Glomerular endothelial cell (primary cell): ENCODE measurements at places on chromosomes 12 and 14. TPM values are rescaled to one million over a fixed set of nuclear protein-coding genes. Genes with fewer than 3 reads are reported as not detected.

Gene OR10G2
- total RNA-seq, result not detected in 2 replicates

Gene KERA
- not detected in 2 replicates for total RNA-seq

Gene KRT82
- total RNA-seq, result not detected in 2 replicates

Gene PPP1R3E
- total RNA-seq, result 1.3 and 4.7 TPM in 2 replicates

- DNase-seq, result no peak
Observed at GRCh38 chr12:122610911-122611310, 83.9 kb downstream of the KNTC1 start.

DNA sequence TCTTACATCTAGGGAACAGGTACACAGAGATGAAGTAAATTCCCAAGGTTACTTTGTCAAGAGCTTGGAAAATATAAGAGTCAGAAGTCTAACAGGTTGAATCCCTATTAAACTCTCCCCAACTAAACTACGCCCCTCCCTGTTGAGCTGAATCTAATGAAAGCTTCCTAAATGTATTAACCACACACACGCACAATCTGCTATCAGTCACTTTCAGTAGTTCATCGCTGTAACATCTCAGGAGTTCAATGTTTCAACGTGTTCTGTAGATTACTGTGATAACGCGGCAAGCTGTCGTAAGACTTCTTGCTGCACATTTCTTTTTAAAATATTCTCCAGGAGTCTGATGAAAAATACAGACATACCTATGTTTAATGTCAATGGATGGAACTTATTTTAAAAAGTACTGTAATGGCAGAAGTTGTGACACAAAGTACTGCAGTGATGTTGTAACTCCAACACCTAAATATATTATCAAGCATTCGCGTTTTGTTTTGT, 612 bp upstream of the SLC25A3 start:
- DNase-seq, result no peak

DNA sequence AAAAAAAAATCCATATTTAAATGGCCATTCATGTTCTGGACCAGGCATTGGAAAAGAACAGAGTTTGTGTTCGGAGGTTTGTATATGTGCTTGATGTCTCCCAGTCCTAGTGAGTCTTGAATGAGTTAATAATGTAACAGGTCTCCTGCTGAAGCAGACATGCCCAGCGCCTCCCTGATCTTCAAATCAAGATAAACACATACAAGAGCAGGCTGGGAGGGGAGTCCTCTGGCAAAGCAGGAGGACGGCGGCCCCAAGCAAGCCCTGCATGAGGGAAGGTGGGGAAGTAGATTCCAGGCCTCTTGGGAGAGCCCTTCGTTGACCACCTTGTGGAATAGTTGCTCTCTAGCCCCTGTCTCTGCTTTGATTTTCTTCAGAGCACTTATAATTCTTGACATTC, 156.3 kb downstream of the ZFP36L1 start:
- no peak for DNase-seq

DNA sequence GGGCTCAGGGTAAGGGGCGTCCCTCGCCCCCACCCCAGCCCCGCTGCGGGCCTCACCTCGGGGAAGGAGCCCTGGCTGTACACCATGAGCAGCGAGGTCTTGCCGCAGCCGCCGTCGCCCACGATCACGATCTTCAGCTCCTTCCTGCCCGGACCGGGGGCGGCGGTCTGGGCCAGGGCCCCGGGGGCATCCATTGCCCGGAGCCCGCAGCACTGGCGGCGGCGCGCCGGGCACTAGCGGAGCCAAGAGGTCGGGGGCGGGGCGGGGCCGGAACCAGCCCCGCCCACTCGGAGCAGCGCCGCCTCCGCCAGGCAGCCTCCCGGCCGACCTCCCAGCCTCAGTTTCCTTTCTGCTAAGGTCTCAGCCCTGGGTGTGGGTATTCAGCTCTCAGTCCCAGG, at the start of gene RHOF:
TSS of gene RHOF (minus strand) at position 249 of the 398 bp plus-strand sequence. CDS start at position 194, 55 bp downstream.
- no peak for DNase-seq

DNA sequence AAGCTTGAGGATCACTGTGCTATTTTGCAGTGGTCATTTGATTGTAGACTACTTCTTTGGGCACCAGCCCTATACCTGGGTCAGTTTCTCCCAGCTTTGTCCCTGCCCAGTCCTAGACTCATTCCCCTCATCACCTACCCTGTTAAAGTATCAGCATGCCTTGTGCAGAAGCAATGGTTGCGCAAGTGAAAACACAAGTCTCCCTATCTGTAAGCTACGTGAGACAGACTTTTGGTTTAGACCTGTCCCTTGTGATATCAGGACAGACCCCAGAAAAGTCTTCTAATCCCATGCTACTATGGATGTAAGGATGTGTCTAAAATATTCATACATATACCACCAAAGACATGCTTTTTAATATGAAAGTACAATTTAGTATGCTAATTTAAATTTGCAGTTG, 88.8 kb upstream of the ATP2B1 start:
- no peak for DNase-seq

DNA sequence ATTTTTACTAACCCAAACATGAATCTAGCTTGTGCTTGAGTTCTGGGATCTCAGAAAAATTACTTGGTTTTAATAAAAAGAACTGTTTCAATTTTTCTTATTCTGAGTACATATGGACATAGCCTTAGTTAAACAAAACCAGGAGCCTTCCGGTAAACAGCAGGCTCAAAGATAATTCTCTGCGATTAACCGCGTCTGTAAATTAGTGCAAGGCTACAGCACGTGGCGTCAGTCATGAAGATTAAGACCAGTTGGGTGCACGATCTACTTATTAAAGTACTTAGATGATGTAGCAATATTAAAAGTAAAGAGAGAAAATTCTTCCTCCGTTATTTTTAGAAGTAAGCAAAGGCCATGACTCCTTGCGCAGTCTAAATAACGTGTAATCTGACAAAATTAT, 700 bp downstream of the KCNJ8 start:
- no peak for DNase-seq

DNA sequence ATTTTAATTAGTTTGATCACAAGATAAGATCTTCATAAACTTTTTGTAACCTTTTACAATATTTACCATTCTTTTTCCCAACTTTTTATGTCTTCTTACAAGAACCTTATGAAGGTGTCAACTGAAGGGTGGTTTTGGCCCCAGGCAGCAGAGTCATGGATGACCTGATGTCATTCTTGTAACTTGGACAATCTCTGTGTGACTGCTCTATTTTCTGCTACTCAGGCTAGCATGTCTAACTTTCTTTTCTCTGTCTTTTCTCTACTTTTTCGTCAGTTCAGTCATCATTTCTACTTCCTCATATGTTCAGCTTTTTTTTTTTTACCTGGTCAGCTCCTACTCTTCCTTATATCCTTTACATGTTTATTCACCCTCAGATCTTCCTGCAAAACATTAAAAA, 150.7 kb upstream of the PTPRQ start:
- DNase-seq, result no peak

GRCh38 chr12:68573406-68573805, 37.3 kb upstream of the RAP1B start:
- DNase-seq, result no peak

GRCh38 chr12:81377771-81378170, 299.9 kb downstream of the ACSS3 start:
- DNase-seq, result no peak

DNA sequence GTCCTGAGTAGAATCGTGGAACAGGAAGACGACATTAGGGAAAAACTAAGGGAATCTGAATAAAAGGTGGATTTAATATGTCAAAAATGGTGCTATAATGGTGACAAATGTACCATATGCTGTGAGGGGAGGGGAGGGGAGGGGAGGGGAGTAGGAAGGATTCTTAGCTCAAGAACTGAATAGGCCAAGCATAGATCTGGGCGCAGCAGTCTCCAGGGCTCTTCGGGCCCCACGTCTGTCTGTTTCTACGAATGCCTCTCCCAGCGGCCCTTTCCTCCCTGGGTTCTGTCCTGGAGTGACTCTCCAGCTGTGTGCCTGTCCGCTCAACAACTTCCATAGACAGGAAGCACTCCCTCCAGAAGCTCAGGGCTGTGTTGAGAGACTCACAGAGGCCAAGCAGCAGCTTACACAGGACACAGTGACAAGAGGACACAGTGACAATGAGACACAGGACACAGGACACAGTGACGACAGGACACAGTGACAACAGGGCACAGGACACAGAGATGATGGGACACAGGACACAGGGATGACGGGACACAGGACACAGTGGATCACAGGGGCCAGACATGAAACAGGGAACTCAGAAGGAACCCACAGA, 42.4 kb upstream of the PPP2R5C start:
- DNase-seq, result no peak

- peak; percentile 69 for DNase-seq
Observed at GRCh38 chr12:1117970-1118563, 127.0 kb downstream of the ERC1 start.

- DNase-seq, result no peak
Observed at GRCh38 chr12:44503329-44503728, 372.8 kb downstream of the NELL2 start.

- no peak for DNase-seq
Observed at GRCh38 chr12:120936197-120936596, 32.0 kb upstream of the SPPL3 start.

GRCh38 chr12:108634341-108634751, 652 bp upstream of the SELPLG start:
- DNase-seq, result no peak

- DNase-seq, result no peak
Observed at GRCh38 chr12:7034464-7034863, 16.2 kb upstream of the LPCAT3 start.

GRCh38 chr14:55142466-55142865, 13.4 kb downstream of the LGALS3 start:
- DNase-seq, result no peak

DNA sequence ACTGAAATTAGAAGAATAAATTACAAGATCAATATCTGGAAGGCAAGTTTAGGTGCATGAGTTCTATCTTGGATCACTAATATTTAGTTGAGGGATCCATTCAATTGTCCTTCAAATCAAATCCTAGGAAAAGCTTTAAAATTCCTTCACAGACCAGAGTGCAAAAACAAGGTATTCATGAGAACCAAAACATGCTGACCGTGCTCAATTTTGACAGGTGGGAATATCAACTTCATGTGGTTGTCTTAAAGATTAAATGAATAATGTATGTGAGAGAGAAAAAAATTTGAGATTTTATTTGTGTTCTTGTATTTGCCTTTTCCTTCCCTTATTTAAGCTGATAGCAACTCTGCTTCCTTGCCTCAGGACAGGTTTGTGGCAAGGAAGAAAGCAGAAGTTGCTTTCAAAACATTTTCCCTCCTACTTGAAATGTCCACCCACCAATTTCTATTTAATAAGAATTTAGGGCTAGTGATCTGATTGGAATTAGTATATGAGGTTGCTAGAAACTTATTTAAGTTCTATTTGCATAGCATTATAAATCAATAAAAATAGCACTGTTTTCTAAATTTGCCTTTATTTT, 4.9 kb upstream of the PPP1R12A start:
- no peak for DNase-seq

DNA sequence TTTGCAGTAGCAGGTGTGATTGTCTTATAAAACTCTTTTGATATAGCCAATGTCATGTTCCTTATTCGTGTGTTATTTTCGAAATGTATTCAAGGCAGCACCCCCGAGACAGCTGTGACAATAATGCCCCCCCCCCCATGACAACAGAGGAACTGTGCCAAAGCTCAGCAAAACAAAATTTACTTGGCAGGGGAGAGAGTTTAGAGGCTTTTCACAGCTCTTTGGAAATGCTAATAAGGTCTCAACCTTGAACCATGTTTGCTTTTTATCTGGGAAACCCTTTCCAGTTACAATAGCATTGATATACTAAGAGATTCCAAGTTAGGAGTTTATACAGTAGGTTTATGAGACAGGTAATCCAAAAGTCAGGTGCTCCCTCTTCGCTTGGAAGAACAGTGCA, 56.4 kb upstream of the USP44 start:
- DNase-seq, result no peak

DNA sequence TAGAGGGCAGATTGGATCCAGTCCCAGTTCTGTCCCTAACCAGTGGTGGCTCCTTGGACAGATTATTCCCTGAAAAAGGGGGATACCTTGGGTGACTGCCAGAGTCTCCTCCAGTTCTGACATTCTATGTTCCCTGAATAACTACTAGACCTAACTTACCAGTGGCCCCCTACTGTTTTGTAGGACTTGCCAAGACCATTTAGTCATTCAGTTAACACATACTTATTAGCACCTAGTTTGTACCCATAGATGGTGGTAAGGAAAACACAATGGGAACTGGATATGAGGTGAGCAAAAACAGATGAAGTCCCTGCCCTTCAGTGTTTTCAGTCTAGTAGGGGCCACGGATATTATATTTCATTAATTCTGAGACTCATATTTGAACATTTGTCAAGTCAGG, 3.5 kb downstream of the PRPF40B start:
- no peak for DNase-seq

DNA sequence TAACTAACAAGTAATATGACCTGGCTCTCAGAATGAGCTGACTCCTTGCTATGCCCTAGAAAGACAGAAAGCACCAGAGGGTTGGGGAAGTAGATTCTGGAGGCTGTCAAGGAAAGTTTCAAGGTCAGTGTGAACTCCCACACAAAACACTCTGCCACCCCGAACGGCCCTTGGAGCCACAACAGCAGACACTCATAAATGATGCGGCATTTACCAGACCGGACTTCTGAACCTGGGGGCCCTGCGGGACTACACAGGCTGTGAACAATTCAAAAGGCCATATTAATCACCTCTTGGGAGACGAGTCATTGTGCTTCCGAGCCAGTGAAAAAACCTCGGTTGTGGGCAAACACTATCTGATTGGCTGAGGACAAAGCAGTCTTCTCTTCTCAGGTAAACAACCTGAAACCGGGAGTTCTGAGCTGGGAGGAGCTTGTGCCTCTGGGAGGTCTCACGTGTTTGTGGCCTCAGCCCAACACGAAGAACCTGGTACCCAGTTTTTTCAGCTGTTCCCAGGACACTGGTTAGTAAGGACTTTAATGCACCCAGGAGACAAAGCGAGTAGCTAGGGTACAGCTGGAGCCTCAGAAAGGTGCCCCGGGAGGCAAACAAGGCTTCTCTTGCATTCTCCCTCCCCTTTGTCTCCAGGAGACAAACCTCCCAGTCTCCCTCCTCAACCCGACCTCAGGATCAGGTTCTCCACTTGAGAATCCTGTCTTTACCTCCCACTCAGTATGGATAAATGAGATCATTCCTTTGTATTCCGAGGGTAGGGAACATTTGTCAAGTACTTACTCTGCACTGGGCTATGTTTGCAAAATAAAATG, 35.3 kb downstream of the VWF start:
- no peak for DNase-seq

GRCh38 chr14:20781803-20782202, 735 bp downstream of the RNASE6 start:
- DNase-seq, result no peak

- DNase-seq, result no peak
Observed at GRCh38 chr12:130672089-130672820, 43.8 kb downstream of the RIMBP2 start.

DNA sequence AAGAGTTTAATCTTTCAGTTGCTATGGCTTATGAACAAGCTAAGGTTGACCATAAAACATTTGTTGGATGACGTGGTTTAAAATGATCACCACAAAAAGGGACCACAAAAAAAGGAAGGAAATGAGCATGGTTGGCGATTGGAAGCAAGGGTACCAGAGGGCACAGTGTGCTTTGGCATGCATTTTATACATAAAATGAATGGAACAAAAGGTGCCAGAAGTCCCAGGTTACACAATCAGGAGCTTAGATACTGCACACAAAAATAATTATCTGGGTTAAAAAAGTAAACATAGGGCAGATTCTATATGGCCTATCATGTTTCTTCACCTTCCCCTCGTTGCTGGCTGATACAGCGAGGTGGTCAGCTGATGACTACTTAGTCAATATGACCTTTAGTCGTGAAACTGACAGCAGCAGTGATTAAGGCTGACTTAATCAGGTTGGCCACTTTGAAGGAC, 50.7 kb downstream of the ZC3H14 start:
- no peak for DNase-seq

- no peak for DNase-seq
Observed at GRCh38 chr12:51740536-51740935, 108.0 kb downstream of the FIGNL2 start.

GRCh38 chr14:92717571-92718042, 30.8 kb downstream of the LGMN start:
- no peak for DNase-seq
